ENCODE measurements at places on chromosomes 3 and 15. TPM values are rescaled to one million over a fixed set of nuclear protein-coding genes. Genes with fewer than 3 reads are reported as not detected.

GRCh38 chr3:63400246-63400860, 122.2 kb downstream of the SYNPR start:
- DNase-seq, result peak; percentile 64

GRCh38 chr3:121758727-121759450, 9.3 kb upstream of the GOLGB1 start:
- no peak for DNase-seq

DNA sequence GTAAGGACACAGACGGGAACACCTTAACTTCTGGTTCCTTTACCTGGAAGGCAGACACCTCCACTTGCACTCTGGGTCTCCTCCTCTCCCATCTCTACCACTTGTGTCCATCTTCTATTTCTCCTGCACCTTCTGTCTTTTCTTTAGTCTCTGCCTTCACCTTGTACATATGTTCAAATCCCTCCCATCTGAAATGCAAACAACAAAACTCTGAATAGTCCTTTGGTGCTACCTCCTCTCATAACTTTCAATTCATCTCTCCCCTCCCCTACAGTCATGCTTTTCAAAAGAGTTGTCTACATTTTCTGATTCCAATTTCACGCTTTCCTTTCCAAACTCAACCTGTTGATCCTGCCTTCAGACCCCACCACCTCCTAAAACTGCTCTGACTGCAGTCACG, 5.3 kb upstream of the CRABP1 start:
- no peak for DNase-seq

DNA sequence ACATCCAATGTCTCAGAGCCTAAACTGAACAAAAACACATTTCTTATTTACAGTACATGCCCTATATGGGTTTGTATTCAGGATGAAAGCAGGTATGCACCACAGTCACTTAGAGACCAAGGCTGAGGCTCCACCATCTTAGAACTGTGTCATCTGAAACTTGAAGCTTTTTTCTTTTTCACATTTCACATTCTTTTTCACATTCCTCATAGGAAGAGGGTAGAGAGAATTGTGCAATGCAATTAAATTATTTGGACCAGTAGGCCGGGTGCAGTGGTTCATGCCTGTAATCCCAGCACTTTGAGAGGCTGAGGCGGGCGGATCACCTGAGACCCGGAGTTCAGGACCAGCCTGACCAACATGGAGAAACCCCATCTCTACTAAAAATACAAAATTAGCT, 591.0 kb downstream of the MECOM start:
- DNase-seq, result peak; percentile 12

DNA sequence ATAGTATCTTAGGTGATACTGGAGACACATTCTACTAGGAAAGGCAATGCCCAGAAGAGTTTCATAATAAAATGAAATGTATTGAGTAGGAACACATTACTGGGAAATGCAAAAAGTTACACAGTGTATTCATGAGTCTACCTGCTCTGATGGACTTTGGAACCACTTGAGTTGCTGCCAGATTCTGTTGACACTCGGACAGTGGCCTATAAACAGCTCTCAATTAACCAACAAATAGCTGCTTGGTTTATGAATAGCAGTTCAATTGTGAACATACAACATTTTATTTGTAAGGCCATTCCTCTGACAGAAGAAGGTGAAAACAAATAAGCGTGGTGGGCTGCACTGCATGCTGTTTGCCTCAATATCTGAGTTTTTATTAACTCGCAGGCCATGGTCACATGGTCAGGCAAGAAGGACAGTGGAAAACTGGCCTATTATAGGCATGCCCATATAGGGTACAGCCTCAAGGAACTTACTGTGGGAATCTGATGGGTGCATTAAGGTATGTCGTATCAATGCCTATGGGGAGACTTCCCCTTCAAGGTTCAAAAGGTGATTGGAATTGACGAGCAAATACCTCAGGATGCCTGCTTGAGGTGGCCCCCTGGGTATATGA, 66.2 kb downstream of the C3orf80 start:
- DNase-seq, result no peak

DNA sequence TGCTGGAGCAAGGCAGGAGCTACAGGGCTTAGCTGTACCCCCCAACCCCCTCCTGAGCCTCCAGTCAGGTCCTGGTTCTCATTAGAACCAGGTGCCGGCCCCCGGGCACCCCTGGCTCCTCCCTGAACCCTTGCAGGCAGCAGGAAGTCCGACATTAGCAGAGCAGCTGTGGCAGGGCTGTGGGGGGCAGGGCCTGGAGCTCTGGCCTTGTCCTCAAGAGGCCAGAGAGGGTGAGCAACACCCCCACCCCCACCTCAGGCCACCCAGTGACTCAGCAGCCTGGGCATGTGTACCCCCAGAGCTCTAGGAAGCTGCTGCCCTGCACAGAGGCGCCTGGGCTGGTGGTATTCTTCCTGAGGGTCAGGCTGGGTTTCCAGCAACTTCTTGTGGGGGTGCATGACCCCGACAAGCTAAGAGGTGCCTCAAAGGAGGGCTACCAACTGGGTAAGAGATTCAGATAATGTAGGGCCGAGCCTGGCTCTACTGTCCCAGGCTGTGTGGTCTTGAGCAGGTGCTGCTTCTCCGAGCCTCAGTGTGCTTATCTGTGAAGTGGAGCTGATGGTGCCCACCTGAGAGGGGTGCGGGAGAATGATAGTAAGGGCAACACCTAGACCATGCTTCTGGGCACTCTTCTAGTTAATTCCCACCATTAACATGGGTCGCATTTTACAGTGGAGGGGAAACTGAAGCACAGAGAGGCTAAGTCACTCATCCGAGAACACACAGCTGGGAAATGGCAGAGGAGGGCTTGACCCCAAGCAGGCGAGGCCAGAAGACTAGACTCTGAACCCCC, 16.0 kb downstream of the H1-8 start:
- DNase-seq, result peak; percentile 98

ENTPD3 gene
- total RNA-seq, result not detected

LCTL gene
- total RNA-seq, result 4.6 TPM
